ENCODE measurements at places on chromosomes 13 and 19.
A peak's percentile ranks its signal among the peaks of the same experiment; 100 is the strongest.

GRCh38 chr19:34320277-34320676, 44.7 kb upstream of the GPI start:
- no peak for DNase-seq

DNA sequence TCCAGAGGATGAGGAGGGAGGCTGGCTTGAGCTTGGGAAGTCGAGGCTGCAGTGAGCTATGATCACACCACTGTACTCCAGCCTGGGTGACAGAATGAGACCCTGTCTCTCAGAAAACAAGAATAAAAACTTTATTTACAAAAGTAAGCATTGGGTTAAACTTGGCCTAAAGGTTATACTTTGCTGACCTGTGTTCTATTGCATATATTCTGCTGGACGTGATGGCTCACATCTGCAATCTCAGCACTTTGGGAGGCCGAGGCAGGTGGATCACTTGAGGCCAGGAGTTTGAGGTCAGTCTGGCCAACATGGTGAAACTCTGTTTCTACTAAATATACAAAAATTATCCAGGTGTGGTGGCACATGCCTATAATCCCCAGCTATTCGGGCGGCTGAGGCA, 6.6 kb upstream of the ARHGEF18 start:
- no peak for DNase-seq

DNA sequence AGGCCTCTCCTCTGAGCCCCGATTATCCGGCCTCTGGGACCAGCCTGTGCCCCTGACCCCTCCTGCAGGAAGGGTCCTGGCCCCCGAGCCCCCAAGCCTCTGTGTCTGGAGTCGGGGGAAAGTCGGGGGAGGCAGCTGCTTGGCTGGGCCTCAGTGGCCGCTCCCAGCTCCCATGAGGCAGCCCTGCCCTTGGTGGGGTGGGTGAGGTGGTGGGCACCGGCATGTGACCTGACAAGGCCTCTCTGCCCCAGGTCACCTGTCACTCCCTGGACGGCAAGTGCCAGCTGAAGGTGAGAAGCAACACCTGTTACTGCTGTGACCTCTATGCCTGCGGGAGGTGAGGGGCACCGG, 41.5 kb downstream of the TMEM255B start:
- DNase-seq = no peak

DNA sequence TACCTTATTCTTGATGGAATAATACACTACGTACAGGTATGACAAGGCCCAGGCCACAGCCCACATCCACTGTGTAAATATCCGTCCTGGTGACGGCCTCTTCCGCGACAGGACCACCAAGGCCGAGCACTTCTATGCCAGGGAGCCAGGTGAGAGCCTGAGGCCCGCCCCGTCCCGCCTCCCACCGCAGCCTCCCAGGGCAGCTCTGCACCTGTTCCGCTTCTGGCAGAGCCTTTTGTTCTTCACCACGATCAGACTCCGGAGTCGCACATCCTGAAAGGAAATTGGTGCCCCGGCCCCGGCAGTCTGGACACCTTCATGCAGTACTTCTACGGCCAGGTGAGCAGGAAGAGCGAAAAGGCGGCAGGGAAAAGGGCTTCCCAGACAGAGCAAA, 10.6 kb upstream of the ZNF358 start:
- no peak for DNase-seq

DNA sequence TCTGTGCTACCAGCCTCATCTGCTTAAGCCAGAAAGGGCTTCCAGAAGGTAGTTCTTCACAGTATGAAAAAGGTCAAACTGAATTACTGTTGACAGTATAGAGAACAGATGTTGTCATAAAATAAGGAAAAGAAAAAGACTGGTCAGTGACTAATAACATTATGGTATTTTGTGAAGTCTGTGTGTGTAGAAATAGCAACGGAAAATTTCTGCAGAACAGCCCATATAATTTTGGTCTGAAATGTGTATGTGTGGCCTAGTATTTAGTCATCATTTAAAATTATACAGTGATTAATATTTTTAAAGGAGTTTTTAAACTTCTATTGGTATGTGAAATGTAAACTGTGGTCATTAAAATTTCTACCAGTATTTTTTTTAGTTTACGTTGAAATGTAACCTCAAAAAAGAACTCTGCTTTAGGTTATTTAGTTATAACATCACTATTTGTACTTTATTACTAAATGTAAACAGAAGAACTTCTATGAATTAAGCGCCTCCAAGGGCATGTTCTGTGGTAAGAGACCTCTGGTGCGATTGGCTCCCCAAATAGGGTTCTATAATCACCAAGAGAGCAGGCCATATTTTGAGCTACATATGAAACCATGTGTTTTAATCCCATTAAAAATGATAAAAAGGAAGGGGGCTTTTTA, 3.3 kb upstream of the GPR183 start:
- DNase-seq = no peak

- no peak for DNase-seq
These were observed 73.8 kb downstream of the SLITRK6 start for GRCh38 chr13:85725433-85725832.

- peak; percentile 23 for DNase-seq
These were observed at the start of gene FRY for GRCh38 chr13:32031025-32031814. TSS of gene FRY (plus strand) at chr13:32031774. CDS start at chr13:32031796, 22 bp downstream.

GRCh38 chr13:94617389-94618000, 15.8 kb downstream of the GPR180 start:
- no peak for DNase-seq
